GM23338 (cell line): ENCODE measurements at places on chromosomes 2 and 18. TPM values are rescaled to one million over a fixed set of nuclear protein-coding genes. Genes with fewer than 3 reads are reported as not detected.

HMSD gene
- total RNA-seq, result 0.54 and 2.6 TPM in 2 replicates

APLF gene
- total RNA-seq, result 3.7 and 6.6 TPM in 2 replicates

NOSTRIN gene
- total RNA-seq, result not detected in 2 replicates

LIMS2 gene
- 1.3 and 1.6 TPM in 2 replicates for total RNA-seq

ALPP gene
- 0.28 and 0.31 TPM in 2 replicates for total RNA-seq

TMEM200C gene
- 4.5 and 6.1 TPM in 2 replicates for total RNA-seq

LYPD1 gene
- total RNA-seq, result 4.2 TPM in 2 replicates

C2orf42 gene
- 6.9 and 12.7 TPM in 2 replicates for total RNA-seq

DNA sequence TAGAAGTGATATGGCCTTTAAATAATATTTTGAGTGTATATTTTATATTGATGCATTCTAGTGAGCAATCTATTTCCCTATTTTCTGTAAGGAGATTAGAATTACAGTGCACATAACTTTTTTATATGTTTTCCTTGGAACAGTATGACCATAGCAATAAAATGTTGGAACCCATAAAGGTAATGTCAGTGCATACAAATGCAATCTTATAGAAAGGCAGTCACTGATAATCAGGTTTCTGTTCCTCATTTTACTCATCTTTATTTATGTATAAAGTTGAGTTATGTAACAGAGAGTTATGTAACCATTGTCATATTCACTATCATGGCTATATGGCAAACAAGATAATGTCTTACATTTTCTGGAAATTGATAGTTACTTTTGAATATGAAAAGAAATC lies 179.9 kb upstream of the NETO1 start:
- DNase-seq, result no peak

GRCh38 chr2:152423684-152424083 lies 88.7 kb downstream of the FMNL2 start:
- DNase-seq, result no peak

- DNase-seq, result peak; percentile 94
Observed at GRCh38 chr2:197786010-197786877, 1.1 kb upstream of the BOLL start.

DNA sequence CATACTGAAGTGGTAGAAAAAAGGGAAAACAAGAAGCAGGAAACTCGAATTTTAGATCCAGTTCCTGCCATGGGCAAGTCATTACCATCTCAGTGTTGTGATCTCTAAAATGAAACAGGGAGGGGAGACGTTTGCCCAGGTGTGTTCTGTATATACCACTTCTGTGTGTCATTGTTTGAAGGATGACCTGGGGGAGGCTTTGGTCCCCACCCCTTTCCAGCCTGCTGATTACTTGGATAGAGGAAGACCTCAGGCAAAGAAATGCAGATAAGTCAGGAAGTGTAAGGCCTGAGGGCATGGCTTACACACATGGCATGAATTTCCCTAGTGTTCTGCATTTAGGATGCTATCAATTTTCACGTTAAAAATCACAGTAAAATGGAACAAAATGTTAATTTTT lies 205.2 kb upstream of the CXCR4 start:
- no peak for DNase-seq

GRCh38 chr2:231300722-231301076 lies 94.8 kb upstream of the B3GNT7 start:
- DNase-seq, result no peak

- DNase-seq, result no peak
Observed at GRCh38 chr2:113857464-113857863, 32.4 kb upstream of the ACTR3 start.

DNA sequence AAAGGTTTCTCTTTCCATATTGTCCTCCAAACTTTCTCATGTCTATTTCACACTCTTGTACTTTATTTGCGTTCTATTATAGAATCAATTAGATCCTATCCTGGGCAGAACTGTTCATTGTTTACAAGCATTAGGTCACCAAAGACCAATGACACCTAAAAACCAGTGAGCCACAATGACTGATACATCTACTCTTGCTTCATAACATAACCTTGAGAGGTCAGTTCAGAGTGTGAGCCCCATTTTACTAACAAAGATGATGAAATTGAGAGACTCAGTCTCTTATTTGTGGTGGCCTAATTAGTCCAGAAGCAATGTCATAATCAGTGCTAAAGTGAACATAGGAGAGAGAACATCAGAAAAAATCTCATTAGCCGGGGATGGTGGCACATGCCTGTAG lies 248.9 kb upstream of the RBBP8 start:
- DNase-seq, result no peak

- no peak for DNase-seq
Observed at GRCh38 chr2:236984046-236984445, 101.6 kb upstream of the COPS8 start.

- no peak for DNase-seq
Observed at GRCh38 chr2:78585871-78586270, 439.6 kb upstream of the REG3G start.

GRCh38 chr2:204170411-204170810 lies 233.8 kb downstream of the ICOS start:
- DNase-seq, result no peak

DNA sequence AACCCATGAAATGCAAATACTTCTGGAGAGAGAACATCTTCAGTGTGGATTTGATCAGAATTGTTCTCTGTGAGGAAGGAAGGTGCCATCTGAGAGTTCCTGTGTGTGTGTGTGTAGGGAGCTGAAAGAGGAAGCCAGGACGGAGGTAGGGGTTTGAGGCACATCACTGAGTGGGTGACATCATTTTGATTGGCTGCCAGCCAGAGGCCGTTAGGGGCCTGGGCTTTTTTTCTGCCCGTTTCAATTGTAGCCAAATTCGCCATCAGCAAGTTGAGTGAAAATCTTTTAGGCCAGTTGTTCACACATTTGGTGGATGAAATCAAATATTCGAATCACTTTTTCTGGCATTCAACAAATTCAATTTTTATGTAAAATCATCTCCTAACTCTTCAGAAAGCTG lies 48.9 kb downstream of the TSN start:
- DNase-seq, result peak; percentile 59

DNA sequence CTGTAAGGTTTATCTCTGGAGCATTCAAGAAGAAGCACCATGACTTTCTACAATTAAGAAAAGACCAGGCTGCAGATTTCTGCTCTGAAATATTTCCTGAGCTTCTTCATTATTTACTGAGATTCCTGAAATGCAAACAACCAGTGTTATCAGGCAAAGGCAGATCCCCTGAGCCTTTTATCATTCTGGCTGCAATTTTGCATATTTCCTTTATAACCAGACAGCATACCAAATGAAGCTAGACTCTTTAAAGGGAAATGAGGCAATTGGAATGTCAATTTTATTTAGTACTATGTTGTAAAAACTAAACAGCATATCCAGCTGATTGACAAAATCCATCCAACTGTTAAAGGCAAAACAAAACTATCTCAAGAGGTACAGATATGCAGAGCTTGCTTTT lies 372.5 kb downstream of the RIT2 start:
- DNase-seq, result peak; percentile 23

DNA sequence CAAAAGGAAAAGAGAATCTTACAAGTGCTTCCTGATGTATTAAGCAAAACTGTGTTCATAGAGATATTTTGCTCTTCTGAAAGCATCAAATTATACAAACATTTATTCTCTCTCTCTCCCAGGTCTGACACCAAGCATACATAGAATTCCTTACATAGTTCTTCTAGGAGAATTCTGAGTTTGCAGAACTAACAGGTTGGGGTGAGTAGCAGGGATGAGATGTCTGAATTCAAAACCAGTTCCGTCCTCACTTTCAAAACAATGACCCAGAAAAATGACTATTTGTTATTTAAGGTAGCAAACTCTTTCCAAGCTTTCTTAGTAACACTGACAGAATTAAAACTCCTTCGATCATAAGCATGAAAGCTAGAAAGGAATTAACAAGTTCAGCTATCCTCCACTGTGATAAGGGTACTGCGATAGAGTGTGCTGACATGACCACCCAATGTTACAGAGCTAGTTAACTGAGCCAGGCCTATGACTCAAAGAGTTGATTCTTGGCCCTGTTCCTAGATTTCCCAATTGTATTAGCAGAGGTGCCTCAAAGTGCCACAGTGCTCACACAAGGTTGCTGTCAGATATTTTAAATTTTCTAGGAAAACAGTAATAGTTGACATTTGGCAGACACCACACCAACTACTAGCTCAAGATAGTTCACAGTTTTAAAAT lies 85.8 kb upstream of the SETBP1 start:
- DNase-seq, result peak; percentile 41

DNA sequence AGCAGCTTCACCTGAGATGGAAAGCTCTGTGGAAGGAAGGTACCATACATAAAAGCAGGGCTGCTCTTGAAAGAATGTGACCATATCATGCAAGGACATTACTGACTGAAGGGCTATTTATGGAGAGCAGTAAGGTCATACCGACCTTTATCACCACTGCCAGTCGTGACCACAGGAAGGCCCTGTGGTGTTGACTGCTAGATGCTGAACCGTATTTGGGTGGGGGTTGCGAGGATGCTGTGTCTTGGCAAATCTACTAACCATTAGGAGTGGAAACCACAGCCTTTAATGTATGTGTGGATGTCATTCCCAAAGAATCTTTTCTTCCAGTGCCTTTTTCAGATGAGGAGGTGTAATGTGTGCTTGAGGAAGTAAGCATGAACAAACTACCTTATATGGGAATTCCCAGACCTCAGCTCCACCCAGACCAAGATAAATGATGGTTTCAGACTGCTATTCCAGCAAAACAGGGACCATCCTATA lies 60.8 kb downstream of the LIMS1 start:
- no peak for DNase-seq

- peak; percentile 67 for DNase-seq
Observed at GRCh38 chr18:42030586-42031182, 75.7 kb downstream of the PIK3C3 start.

DNA sequence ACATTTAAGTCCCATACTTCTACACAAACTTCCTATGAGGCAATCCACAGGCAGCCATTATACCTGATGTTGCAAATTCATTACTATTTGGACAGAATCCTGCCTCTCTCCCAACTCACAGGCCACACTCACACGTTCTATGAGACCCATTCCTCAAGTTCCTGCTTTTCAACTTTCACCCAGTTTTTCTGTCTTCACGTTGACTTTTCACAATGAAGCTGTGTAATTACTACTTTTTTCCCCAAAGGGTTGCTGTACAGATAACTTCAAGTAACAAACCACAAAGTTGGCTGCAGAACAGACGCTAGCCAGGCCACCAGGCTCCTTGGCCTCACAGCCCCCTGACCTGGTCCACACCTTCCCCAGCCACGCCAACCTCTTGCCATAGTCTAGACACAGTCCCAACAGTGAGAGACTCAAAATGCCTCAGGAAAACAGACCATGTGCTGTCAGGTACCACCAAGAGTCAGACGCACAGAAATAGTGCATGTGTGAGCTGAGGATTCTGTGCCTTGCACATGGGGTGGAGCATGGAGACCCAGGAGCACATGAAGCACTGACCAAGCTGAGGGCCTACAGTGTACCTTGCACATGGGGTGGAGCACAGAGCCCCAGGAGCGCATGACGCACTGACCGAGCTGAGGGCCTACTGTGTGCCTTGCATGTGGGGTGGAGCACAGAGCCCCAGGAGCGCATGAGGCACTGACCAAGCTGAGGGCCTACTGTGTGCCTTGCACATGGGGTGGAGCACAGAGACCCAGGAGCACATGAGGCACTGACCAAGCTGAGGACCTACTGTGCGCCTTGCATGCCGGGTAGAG lies 61.0 kb downstream of the EIPR1 start:
- no peak for DNase-seq

GRCh38 chr2:15919716-15920434 lies 20.5 kb upstream of the MYCN start:
- no peak for DNase-seq

GRCh38 chr2:79713131-79713785 lies 200.4 kb downstream of the CTNNA2 start:
- no peak for DNase-seq

DNA sequence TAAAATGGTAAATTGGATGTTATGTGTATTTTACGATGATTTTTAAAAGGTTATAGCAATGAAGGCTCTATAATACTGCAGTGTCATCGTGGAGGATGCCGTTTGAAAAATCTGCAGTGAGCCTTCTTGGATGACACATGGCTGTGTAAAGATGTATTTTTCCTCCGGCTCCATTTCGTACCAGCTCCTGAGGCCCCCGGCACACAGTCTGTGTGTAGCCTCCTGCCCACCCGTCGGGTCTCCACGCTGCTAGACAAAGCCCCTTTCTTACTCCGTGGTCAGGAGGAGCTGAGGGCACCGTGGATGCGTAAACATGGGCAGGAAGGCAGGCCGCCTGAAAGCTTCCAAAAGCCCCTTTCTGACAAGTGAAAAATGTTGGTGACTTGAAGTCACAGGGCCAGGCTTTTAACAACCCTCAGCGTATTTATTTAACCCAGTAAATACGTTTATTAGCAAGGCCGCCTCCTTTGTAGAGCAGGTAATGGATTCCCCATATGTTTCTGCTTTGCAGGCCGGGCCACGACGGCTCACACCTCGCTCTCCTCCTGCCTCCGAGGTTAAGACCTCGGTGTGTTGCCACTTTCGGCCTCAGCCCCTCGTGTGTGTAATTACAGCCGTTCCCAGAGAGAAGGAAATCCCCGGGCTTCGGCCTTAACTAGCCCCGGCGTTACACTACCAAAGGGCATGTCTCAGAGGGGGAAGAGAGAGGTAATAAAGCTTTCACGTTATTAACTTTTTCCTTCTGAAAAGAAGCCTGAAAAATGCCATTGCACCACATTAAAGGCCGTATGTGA lies 72.8 kb downstream of the DDX1 start:
- no peak for DNase-seq

- no peak for DNase-seq
Observed at GRCh38 chr2:99841749-99842148, 300.6 kb downstream of the AFF3 start.
